ENCODE measurements at places on chromosomes 5 and 9.

DNA sequence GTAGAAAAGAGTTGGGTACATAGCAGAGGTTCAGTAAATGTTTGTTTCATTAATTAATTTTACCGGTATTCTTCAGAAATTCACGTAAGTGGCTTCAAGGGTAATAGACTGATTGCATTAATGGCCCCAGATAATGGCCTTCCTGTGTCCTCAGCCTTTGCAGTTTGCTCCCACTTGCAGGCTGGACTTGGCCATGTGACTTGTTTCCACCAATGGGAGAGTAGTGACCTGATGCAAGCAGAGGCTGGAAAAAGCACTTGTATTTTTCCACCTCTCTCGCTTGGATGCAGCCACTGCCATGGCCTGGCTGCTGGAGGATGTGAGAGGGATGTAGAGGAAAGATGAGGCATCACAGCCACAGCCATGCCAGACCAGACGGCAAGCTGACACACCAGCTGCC lies 480.9 kb downstream of the CDK5RAP2 start:
- no peak for DNase-seq

DNA sequence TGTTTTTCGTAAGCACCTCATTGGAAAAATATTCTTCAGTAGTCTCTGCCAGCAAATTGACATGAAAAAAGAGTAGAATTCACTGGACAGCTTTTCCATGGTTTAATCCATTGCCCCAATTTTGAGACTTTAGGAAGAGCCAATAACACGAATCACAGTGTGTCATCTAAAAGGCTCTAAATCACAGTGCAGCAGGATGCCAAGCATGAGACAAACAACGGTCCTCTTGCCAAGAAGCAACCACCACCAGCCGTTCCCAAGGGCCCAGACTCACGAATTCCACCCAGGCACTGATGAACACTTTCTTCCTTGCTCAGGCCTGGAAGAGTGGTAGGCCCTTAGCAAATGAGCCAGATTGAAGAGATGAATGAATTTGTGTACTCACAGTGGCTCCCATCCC lies 18.3 kb upstream of the IRX4 start:
- DNase-seq = no peak

- no peak for DNase-seq
These were observed 416.5 kb upstream of the KLF4 start for GRCh38 chr9:107906074-107906473.

GRCh38 chr9:127780126-127780885 lies 1.8 kb upstream of the SH2D3C start:
- DNase-seq = no peak

- DNase-seq = peak; percentile 76
These were observed 38.8 kb downstream of the NFX1 start for GRCh38 chr9:33329117-33329563.

GRCh38 chr9:134242706-134243105 lies 78.3 kb upstream of the RNU6ATAC start:
- DNase-seq = no peak

GRCh38 chr9:16885931-16886330 lies 15.5 kb upstream of the BNC2 start:
- no peak for DNase-seq

Measured in AG04449 (cell line).